ENCODE measurements at places on chromosomes 1 and 21.

DNA sequence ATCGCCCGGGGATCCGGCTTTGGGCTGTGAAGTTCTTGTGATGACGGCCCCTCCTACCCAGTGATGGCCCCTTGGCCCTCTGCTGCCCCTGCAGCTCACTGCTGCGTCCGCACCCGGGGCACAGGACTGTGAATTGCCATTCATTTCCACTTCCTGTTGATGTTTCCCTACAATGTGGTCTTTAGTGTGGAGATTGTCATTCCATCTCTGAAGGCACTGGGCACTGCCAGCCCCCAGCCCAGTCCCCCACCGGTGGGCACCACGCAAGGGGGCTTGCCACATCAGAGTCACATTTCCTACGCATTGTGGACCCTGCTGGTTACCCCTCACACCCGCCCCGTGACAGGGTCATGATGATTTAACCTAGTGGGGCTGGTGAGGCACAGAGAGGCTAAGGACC is 2.5 kb upstream of the MX2 start:
- DNase-seq = no peak

DNA sequence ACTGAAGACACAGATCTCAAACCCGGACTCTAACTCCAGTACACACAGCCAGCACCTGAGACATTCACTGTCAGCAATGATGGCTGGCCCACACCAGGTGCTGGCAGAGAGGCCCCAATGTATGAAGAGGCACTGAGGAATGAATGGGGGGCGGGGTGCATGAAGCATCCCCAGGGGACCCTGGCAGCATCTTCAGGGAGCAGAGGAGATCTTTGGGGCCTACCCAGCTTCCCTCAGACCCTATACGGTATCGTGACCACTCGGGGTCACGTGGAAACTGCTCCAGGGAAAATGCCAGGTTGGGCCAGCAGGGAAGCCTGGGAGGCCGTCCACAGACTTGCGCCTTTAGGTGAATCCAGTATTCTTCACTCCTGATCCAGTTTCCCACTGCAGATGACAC is 84.3 kb downstream of the NPHP4 start:
- DNase-seq = no peak

- no peak for DNase-seq
These were observed 13.1 kb upstream of the DUSP12 start for GRCh38 chr1:161736335-161736969.

- no peak for DNase-seq
These were observed 41.7 kb downstream of the PSMG1 start for GRCh38 chr21:39141502-39141901.

DNA sequence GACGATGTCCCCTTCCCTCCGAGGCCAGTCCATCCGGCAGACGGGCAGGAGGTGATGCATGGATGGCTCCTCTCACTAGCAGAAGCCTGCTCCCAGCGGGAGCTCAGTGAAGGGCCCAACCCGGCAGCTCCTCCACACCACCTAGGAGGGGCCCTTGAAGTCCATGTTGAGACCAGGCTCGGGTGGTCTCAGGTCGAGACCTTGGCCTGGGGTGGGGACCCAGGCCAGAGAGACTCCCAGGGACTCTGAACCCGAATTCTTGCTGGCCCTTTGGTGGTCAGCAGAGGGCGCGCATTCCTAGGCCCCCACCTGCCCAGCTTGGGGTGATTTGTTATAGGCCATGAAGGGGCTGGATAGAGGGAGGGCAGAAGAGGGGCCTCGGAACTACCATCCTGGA is 642 bp upstream of the NT5C1A start:
- no peak for DNase-seq

DNA sequence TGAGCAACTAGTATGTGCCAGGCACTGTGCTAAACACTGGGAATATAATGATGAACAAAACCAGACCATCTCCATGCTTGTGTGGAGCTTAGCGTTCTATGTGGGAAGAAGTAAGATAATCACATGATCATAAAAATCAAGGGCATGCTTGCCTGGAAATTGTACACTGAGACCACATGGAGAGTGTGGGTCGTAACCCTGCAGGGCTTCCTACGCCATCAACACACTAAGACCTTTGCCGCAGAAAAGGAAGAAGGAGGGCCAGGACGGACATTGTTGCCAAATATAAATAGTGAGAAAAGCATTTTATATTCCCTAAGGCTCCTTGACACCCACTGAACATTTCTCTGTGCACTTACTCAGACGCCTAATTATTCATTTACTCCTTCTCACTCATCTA is 388.1 kb upstream of the VAMP3 start:
- no peak for DNase-seq

DNA sequence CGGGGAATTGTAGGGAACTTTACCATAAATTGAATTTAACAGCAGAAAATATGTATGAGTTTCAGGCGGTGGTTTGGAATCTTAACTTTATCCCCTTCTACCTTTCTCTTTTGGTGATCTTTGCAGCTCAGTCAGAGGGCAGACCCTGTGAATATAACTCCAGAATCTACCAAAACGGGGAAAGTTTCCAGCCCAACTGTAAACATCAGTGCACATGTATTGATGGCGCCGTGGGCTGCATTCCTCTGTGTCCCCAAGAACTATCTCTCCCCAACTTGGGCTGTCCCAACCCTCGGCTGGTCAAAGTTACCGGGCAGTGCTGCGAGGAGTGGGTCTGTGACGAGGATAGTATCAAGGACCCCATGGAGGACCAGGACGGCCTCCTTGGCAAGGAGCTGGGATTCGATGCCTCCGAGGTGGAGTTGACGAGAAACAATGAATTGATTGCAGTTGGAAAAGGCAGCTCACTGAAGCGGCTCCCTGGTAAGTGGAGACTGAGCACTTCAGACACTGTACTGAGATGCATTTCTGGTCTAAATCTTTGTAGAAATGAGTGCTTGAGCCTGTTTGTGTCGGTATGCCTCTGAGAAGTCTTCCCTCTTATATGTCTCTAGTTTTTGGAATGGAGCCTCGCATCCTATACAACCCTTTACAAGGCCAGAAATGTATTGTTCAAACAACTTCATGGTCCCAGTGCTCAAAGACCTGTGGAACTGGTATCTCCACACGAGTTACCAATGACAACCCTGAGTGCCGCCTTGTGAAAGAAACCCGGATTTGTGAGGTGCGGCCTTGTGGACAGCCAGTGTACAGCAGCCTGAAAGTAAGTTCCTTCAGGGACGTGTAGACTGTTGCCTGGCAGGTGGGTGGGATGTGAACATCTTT is 1.5 kb downstream of the CCN1 start:
- no peak for DNase-seq

DNA sequence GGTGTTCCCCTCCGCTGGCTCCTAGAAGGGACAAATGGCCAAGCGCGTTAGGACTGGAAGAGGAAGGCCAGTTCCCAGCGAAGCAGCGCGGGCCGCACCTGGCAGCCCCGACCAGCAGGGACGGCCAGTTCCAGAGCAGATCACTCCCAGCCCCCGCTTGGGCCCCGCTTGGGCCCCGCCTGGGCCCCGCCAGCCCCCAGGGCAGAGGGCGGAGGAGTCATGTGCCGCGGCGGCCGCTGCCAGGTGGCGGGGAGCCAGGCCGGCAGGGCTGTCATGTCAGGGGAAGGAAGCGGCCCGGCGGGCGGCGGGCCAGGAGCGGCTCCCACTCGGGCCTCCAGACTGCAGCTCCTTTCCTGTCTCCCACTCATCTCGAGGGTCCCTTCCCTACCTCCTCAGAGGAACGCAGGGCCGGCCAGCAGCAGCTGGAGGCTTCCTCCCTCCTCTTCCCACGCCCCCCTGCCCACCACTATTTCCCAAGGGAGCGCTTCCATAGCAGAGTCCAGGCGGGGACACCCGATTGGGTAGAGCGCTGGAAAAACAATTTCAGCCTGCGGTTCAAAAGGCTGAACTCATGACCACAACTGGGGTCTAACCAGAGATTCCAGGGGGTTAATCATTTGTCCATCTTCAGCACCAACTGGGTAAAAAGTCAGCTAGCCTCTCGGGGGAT is 16.5 kb downstream of the ZNF697 start:
- no peak for DNase-seq

- peak; percentile 94 for DNase-seq
These were observed 266.9 kb downstream of the ASTN1 start for GRCh38 chr1:176897350-176898236.

DNA sequence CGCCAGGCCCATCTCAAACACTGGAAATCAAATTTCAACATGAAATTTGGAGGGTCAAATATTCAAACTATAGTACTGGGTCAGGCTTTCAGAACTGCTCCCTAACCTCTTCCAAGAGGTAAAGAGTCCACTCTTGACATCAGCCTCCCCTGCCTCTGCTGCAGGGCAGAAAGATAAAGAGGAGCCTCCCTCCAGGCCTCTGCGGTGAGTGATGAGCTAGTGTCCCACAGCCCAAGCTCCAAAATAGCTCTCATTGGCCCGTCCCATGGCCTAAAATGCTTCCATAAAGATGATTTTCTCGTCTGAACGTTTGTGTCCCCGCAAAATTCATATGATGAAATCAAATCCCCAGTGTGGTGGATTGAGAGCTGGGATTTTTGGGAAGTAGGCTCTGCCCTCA is 33.7 kb upstream of the CCSAP start:
- no peak for DNase-seq

DNA sequence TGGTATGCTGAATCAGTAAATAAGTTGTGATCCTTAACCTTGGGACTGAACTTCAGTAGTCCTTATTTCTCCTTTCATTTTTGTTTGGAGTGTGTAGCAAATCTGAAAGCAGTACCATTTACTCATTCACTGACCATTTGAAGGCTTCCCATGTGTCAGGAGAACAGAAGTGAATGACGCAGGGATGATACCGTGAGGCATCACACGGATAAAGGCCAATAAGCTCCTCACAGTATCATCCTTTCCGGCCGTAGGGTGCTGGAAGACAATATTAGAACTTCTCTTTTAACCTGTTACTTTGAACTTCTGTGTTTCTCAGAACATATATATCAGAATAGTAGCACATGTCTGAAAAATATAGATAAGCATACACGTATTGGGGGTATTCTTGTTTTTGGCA is 21.3 kb downstream of the BACH1 start:
- DNase-seq = no peak

DNA sequence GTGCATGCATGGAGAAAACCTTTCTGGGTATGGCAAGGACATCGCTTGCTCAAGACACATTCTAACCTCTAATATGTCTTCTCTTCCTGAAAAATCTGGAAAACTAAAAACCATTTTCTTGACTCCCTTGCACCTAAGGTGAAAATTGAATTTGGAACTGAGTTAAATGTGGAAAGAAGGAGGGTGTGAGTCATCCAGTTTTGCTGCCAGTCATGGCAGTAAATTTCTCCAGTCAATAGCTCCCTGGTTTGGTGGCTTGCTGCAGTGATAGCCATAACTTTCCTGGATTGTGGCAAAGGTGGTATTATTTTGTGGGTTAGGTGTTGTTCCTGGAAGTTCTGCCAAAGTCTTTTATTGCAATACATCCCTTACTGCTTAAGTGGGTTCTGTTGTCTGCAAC is 2.5 kb downstream of the ZCCHC17 start:
- DNase-seq = no peak

DNA sequence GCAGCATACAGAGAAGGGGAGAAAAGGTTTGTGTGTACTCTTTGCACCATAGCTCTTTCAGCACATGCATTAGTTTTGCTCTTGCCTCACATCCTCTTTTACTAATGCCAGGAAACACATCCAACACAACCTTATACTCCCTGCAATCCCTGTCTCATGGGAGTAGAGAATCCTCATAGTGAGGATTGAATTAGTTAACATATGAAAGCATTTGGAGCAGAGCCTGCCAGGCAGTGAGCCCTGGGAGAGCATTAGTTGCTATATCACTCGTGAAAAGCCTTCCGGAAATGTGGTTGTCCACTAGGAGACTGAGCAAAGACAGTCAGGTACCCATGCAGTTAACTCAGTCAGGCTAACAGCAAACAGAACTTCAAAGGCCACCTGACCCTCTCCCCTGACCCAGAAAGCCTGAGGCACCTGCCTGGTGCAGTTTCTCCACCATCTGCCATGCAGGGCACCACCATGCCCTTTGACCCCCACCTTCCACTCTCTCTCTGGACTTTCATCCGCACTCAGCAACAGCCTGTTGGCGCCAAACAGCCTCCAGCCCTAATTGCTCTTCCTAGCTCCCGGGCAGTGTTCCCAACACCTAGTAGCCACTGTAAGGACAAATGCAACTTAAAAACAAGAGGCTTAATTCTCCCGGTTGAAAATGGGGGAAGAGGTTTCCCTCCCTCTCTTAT is 14.9 kb upstream of the AGT start:
- DNase-seq = no peak

- DNase-seq = no peak
These were observed 130.7 kb upstream of the BMP8A start for GRCh38 chr1:39360731-39361130.

- DNase-seq = no peak
These were observed 27.0 kb downstream of the DNM3 start for GRCh38 chr1:171868217-171868803.

GRCh38 chr1:31757204-31757679 is 6.9 kb downstream of the ADGRB2 start:
- no peak for DNase-seq

- no peak for DNase-seq
These were observed 1138.0 kb upstream of the TMPRSS15 start for GRCh38 chr21:19541602-19542001.

DNA sequence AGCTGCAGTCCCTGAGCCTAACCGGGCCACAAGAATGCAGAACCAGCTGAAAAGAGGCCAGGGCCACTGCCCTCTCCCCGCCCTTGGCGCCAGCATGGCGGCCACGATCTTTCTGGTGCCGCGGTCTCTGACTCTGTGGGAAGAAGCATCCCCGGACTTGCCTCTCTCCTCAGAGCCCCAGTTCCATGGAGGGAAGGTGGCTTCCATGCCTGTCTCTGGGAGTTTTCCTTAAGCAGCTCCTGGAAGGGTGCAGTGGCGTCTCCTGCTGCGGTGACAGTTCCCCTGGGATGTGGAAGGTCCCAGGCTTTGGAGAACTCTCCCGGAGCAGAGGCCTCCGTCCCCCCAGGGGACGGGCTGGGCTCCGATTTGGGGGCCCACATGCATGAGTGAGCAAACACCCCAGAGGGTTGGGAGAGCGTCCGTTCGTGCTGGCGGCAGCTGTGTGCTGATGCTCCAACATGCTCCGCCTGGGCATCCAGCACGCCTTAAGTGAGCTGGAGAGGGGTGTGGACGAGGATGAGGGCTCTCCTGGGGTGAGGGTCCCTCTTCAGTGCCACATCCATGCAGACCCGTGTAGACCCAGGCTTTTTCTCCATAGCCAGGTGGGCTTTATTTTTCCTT is 109.8 kb upstream of the COL6A1 start:
- DNase-seq = no peak

DNA sequence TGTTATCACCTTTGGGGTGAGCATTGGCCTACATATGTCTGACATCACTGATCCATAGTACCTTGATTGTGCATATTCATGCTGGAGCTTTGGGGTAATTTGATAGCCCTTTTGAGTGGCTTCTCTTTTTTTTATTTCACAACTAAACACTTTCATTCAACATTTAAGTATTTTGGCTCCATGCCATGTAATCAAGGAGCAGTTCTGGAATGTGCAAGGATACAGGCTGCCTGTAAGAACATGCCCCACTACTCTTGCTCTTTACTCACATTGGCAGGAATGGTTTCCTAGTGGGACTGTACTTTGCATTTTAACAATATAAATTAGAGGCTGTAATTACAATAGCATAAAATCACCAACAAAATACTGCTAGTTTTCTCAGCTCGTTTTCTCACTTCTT is 300.7 kb upstream of the SPAG17 start:
- no peak for DNase-seq

- DNase-seq = no peak
These were observed 103.4 kb upstream of the ZNF678 start for GRCh38 chr1:227459977-227460376.

- DNase-seq = no peak
These were observed 23.3 kb downstream of the ABCB10 start for GRCh38 chr1:229535230-229535629.

Measured in NCI-H187 treated with DMSO at 0.1 percent for 48 hours (cell line).